ENCODE measurements at places on chromosomes 6 and 20.
A peak's percentile ranks its signal among the peaks of the same experiment; 100 is the strongest.

GRCh38 chr20:3068986-3069900 lies 2.2 kb upstream of the OXT start:
- H3K4me3 ChIP-seq = no peak overlapping the region
- H3K4me1 ChIP-seq = peaks cover 27% of the 10 kb centered on the region
- H3K36me3 ChIP-seq = no peaks in the 10 kb centered on the region
- peaks cover 4% of the 10 kb centered on the region for H3K27me3 ChIP-seq
- peak; percentile 41 for DNase-seq

DNA sequence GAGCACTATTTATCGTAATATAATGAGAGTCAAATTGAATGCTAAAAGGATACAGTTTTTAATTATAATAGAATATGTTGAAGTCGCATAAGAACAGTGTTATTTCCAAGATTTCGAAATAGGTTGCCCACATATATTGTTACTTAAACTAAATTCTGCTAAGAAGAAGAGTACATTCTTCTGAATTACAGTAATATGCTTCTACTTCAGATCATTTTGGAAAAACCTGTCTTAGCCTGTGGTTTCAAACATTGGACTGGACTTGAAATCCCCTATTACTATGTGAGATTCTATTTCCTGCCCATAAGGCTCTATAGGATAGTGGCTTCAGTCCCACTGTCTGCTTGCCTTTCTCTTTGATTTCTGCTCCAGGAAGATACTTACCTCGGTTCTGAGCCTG lies 137.2 kb downstream of the B3GAT2 start:
- no peak overlapping the region for H3K4me3 ChIP-seq
- H3K27me3 ChIP-seq = no peaks in the 10 kb centered on the region
- H3K4me1 ChIP-seq = no peaks in the 10 kb centered on the region
- no peak overlapping the region for H3K27ac ChIP-seq

GRCh38 chr6:100465701-100466409 lies 1.1 kb upstream of the SIM1 start:
- peaks cover 20% of the 10 kb centered on the region for H3K4me1 ChIP-seq
- peaks cover 13% of the 10 kb centered on the region for H3K36me3 ChIP-seq
- peaks cover 86% of the 10 kb centered on the region for H3K27me3 ChIP-seq
- H3K4me3 ChIP-seq = peak overlapping the region; percentile 47
- H3K27ac ChIP-seq = peak overlapping the region; percentile 80

DNA sequence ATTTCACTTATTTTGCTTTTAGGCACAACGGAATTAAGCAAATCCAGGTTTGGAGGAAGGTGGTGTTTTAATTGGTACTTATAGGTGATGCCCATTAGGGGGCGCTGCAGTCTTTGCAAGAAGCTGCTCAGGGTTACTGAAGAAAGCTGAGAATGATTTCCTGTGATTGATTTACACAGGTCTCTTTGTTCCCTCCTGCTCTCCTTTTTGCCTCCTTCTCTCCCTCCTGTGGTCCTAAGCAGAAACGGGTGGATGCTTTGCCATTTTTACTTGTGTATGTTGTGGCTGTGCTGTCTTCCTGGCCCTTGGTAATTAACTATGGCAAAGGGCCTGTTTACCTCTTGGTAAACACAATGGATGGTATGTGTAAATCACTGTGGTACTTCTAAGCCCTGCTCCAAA lies 97.8 kb downstream of the ANKS1A start:
- peaks cover 4% of the 10 kb centered on the region for H3K36me3 ChIP-seq
- no peaks in the 10 kb centered on the region for H3K27me3 ChIP-seq
- no peaks in the 10 kb centered on the region for H3K4me1 ChIP-seq
- peak; percentile 79 for DNase-seq
- no peak overlapping the region for H3K4me3 ChIP-seq

DNA sequence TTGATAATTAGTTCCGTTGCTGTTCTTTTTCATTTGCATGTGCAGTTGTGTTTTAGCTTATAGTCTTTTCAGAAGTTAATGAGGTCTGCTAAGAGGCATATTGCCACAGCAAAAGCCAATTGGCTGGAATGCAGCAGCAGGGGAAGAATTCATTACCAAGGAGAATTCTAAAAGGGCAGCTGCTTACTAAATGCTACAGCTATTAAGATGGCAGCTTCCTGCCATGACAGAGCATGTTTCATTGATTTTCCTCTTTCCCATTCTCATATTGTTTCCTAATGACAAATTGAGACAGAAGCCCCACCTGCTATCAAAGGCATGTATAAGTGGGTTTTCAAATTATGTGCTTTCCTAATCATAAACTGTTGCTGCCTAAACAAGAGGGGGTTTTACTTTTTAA lies 66.6 kb downstream of the CLVS2 start:
- H3K4me1 ChIP-seq = peaks cover 8% of the 10 kb centered on the region
- no peaks in the 10 kb centered on the region for H3K36me3 ChIP-seq
- no peak overlapping the region for H3K4me3 ChIP-seq
- no peak for DNase-seq

DNA sequence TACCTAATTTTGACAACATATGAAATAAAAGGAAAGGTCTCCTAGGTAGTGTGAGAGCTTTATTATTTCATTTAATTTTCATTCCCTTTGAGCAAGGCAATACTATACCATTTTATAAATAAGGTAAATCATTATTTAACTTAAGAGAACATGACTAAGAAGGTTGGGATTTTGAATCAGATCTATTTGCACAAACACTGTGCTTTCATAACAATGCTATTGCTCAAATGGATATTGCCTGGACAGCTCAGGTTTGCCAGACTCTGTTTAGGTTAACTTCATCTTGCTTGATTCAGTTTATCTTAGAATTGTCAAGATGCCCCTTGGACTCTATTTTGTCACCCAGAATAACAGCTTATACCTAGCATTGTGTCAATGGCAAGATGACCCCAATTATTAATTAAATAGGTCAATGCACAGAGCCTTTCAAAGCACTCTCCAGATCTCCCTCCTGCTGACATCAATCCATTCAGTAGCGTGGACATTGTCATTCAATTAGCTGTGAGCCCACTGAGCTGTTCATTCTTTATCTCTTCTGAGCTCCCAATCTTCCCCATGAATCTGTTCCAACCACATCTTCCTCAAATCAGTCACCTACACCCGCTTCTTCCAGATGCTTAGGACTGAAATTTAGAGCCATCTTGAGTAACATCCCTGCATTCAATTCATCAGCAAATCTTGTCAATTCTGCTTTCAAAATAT lies 42.1 kb upstream of the TMEM30A start:
- H3K4me1 ChIP-seq = no peaks in the 10 kb centered on the region
- peaks cover 18% of the 10 kb centered on the region for H3K27me3 ChIP-seq
- H3K27ac ChIP-seq = no peak overlapping the region

- DNase-seq = no peak
- no peak overlapping the region for H3K4me3 ChIP-seq
- H3K27me3 ChIP-seq = no peaks in the 10 kb centered on the region
- peaks cover 2% of the 10 kb centered on the region for H3K36me3 ChIP-seq
- no peak overlapping the region for H3K27ac ChIP-seq
Measured at GRCh38 chr6:24752503-24752902, 22.2 kb upstream of the GMNN start.

- H3K4me1 ChIP-seq = peaks cover 4% of the 10 kb centered on the region
- H3K27me3 ChIP-seq = peaks cover 10% of the 10 kb centered on the region
- DNase-seq = no peak
- H3K27ac ChIP-seq = no peak overlapping the region
Measured at GRCh38 chr20:13687815-13688214, 49.1 kb upstream of the TASP1 start.

DNA sequence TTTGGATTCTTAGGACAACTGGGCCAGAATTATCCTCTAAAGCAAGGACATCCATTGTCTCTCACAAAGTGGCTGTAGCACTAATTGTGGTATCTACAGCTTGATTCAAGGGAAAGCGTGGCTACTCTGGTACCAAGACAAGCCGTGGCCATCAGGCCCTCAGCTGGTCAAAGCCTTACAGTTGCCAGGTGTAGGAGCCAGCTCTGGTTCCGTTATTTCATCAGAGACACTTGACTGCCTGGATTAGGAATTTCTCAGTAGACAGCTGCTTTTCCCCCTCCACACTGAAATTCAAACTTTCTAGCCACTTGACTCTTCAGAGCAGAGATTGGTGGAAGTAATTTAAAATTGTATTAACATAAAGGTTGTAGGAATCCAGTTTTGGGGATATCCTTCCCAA lies 104.2 kb downstream of the ANKS1A start:
- peaks cover 8% of the 10 kb centered on the region for H3K36me3 ChIP-seq
- H3K4me1 ChIP-seq = no peaks in the 10 kb centered on the region
- no peaks in the 10 kb centered on the region for H3K27me3 ChIP-seq
- DNase-seq = no peak

- no peaks in the 10 kb centered on the region for H3K27me3 ChIP-seq
- no peak for DNase-seq
- H3K4me1 ChIP-seq = peaks cover 2% of the 10 kb centered on the region
- H3K36me3 ChIP-seq = no peaks in the 10 kb centered on the region
- H3K27ac ChIP-seq = no peak overlapping the region
- no peak overlapping the region for H3K4me3 ChIP-seq
Measured at GRCh38 chr6:136415351-136416007, 125.8 kb upstream of the BCLAF1 start.

Measured in activated CD4-positive, alpha-beta T cell treated with anti-CD3 and anti-CD28 coated beads, Interleukin-2, amount 10 ng/mL, durations not matched to agents 7 days and 5 days (primary cell).